Activated gamma-delta T cell treated with anti-CD3 and anti-CD28 coated beads, Interleukin-2, amount 50 U/mL, for 16 hours (primary cell): ENCODE measurements at places on chromosomes 12 and 14.

DNA sequence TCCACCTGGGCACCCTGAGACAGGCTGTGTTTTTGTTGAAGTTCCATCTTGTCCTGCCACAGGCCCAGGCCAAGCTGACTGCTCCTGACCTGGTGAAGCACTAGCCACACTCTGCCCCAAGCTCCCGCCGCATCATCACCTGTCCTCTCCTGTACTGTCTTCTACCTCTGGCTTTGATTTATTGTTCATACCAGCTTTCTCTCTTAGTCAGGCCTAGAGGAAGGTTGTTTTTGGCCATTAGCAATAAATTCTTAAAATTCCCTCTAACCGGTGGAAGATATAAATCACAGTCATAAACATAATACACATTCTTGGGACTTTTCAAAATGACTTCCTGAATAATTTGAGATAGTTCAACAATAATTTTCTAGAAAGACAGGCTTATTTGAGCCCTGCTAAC, 169.4 kb downstream of the DAD1 start:
- no peak for DNase-seq

- no peak for DNase-seq
These were observed 837 bp upstream of the STX2 start for GRCh38 chr12:130839770-130840404.

GRCh38 chr12:76264611-76265012, 83.6 kb downstream of the BBS10 start:
- DNase-seq: no peak

GRCh38 chr14:79036441-79036840, 866.3 kb downstream of the NRXN3 start:
- no peak for DNase-seq

- no peak for DNase-seq
These were observed 604.8 kb upstream of the SEL1L start for GRCh38 chr14:82138431-82138830.
